Heart right ventricle (tissue), 16 donors: ENCODE measurements at places on chromosomes 11 and 22. TPM values are rescaled to one million over a fixed set of nuclear protein-coding genes. Genes with fewer than 3 reads are reported as not detected.
A peak's percentile ranks its signal among the peaks of the same experiment; 100 is the strongest.

GRCh38 chr11:46361283-46362155 is 14.3 kb downstream of the DGKZ start:
- peak; percentile 74 for DNase-seq

DNA sequence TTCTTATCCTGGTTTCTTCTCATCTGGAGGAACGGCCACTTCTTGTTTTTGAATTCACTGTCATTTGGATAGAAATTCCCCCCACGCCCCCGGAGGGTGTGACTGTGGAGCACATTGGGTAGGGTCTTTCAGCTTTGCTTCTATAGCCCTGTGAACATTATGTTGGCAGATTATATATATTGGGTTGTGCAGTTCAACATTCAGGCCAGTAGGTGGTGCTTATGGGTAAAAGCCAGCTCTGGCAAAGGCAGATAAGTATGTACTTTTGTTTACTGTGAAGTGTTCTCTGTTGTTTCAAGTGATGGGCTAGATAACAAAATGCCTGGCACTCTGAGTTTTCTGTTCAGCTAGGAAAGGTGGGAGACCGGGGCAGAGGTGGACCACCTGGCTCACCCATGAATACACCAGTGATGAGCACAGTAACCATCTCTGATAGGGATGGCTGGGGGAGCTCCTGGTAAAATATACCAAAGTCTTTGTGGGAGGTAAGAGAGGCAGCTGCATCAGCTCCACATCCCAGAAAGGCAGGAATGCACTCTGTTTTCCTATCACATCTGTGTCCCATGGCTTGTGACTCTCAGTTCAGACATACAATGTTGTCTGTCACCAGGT is 1348.2 kb upstream of the RAG2 start:
- DNase-seq = no peak

DNA sequence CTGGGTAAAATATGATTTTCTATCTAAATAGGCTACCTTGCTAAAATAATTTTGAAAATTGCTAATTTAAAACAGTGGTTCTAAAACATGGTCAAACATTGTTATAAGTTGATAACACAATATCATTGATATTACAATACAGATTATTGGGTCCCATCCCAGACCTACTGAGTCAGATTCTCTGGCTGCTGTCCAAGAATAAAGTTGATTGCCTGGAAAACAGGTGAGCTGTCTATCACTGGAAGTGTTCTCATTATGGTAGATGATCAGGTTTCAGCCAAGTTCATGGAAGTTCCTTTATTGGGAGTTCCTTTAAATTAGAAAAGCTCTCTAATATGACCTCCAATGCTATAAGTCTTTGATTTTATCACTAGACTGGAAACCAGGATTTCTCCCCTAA is 52.3 kb downstream of the SC5D start:
- DNase-seq = no peak

TSSC4 gene
- total RNA-seq = 30.9 TPM

FOLH1 gene
- 0.45 TPM for total RNA-seq
